ENCODE measurements at places on chromosomes 2 and 18.

GRCh38 chr2:156486147-156486546 lies 50.0 kb downstream of the GPD2 start:
- no peak for DNase-seq

DNA sequence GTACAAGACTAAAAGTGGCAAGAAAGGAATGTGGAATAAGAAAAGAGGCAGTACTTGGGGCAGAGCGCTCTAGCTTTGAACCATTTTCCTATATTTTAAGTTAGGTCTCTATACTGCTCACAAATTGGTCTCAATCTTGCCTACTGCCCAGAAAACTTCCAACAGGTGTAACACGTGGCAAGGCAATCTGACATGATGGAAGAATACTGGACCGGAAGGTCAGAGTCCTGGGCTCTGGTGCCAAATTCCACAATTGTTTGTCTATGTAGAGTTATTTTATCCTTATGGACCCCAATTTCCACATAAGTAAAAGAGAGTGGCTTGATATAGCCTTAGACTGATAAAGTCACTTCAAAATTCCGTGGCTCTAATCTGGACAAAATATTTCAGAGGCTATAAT lies 28.9 kb downstream of the NHEJ1 start:
- DNase-seq, result no peak

DNA sequence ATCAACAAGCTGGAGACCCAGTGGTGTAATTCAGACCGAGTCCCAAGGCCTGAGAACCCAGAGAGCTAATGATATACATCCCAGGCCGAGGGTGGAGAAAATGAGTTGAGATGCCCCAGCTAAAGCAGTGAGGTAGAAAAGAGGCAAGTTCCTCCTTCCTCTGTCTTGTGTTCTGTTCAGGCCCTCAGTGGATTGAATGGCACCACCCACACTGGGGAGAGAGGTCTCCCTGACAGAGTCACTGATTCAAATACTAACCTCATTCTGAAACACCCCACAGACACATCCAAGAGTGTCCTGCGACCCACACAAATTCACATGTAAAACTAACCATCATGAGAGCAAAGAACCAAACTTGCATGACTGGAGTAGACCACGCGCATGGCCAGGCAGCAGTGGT lies 215.3 kb downstream of the ANAPC1 start:
- DNase-seq, result no peak

DNA sequence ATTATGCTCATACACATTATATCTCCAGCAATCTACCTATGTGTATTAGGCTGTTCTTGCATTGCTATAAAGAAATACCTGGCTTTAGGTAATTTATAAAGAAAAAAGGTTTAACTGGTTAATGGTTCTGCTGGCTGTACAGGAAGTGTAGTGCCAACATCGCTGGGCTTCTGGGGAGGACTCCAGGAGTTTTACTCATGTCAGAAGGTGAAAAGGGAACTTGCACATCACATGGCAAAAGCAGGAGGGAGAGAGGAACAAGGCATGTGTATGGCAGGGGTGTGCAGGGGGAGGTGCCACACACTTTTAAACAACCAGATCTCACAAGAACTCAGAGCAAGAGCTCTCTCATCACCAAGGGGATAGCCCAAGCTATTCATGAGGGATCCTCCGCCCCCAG lies 715.4 kb upstream of the ZEB2 start:
- no peak for DNase-seq

DNA sequence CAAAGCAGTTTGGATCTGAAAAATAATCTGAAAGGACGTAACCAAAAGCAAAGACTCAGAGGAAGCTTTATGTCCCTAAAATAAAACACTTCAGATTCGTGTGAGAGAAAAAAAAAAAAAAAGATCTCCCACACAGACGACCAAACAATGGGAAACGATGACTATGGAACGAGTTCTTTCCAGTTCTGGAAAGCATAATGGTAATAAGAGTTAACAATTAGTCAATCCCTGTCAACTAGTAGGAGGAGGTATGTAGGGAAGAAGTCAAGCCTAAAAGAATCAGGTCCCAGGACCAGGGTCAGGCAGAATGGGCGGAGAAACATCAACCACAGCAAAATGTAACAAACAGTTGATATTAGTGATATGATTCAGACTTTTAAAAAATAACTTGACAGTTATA lies 170.3 kb upstream of the SETBP1 start:
- no peak for DNase-seq

DNA sequence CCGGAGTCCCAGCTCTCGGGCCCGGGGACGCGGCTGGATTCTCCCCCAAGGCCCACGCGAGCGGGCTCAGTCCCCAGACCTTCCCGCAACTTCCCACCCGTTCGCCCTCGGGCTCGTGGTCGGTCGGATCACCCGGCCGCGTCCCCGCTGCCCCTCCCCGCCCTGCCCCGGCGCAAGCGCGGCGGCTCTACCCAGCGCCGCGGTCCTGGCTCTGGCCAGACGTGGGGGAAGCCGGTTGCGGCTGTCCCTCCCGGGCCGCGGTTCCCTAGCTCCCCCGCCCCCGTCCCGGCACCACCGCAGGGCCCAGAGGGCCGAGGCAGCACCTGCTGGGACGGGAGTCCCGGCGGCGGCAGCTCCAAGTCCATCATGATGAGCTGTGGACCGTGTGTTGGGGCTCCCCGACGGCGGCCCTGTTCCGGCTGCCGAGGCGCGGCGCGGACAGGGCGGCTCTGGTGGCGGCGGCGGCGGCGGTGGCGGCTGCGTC lies 276 bp downstream of the NFE2L2 start:
- DNase-seq, result no peak

DNA sequence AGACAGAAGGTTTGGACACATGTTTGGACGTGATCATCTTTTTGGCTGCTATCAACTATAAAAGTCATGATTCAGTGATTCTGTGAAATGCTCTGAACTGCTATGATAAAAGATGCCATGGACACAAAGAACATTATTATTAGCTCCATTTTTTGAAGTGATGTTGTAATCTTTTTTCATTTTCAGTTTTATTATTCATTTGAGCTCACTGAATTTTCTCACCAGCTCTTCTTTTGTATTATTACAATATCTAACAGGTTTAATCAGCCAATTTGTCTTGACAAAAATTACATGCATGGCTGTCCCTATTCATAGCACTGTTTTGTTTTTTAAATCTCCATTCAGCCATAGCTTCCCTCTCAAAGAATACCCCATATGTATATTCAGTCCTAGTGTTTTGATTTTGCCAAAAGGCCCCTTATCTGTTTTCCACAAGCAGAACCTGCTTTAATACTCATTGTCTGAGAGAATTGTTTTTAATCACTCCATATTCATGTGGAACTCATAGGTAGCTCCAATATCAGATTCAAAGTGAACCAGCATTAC lies 314.0 kb upstream of the FAM98A start:
- no peak for DNase-seq

GRCh38 chr18:26432651-26433424 lies 115.5 kb downstream of the KCTD1 start:
- no peak for DNase-seq

GRCh38 chr2:13667415-13667757 lies 950.6 kb downstream of the TRIB2 start:
- no peak for DNase-seq

- no peak for DNase-seq
Measured at GRCh38 chr2:236862526-236862925, 223.2 kb upstream of the COPS8 start.

- no peak for DNase-seq
Measured at GRCh38 chr2:64770781-64771334, 117.1 kb upstream of the SERTAD2 start.

DNA sequence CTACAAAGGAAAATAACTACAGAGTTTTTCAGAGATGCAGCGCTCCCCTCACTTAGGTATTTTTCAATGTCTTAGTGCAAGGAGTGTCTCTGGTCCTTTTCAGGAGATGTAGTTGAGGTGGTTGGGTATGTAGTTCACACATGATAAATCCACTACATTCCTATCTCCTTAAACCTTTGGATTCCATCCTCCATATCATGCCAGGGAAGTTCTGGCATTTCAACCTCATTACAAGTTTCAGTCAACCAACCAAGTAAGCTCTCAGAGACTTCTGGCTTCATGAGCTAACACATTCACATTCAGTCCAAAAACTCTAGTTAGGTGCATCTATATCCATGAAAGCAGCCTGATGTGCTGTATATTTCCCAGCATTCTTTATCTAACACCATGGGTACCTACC lies 47.3 kb downstream of the MAP3K20 start:
- no peak for DNase-seq

DNA sequence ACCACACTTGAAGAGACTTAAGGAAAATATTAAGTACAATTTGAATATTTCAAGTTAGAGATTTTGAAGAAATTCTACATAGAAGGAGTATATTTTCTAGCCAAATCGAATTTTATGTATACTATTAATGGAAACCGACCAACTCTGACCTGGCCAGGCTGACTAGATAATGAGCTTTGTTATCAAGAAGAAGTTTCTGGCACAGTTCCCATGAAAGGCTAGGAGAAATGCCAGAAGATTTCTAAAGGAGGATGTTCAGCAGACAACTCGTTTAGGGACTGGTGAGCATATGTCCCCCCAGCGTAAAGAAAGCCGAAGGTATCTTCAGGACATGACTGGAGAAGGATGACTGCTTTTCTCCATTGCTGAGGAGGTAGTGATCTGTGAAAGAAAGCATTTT lies 127.3 kb downstream of the DIS3L2 start:
- DNase-seq, result no peak

- DNase-seq, result no peak
Measured at GRCh38 chr2:226847090-226847489, 11.2 kb downstream of the RHBDD1 start.

DNA sequence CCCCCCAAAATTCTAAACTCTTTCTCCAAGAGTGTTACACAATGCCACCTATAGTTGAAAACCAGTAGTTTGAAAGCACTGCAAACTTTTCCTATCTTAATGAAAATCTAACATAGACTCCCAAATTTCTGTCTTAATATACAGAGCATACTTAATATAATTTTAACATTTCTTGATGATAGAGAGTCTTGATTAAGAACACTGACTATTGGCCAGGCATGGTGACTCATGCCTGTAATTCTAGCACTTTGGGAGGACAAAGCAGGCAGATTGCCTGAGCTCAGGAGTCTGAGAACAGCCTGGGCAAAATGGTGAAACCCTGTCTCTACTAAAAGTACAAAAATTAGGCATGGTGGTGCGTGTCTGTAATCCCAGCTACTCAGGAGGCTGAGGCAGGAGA lies 34.2 kb downstream of the ASXL2 start:
- DNase-seq, result no peak

DNA sequence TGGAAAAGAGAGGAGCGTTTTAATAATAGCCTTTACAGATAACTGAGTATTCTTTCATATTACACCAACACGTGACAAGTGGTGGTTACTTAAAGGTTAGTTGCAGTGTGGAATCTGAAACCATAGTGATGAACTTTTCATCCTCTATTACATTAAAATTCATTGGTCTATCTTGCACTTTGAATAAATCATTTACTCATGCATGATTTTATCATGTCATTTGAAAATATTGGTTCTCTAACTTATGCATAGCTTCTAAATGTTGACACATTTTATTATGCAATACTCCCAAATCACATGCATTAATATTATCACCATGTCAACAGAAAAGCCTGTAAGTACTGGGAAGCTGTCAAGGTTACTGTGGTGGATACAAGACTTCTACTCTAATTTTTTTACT lies 1432.2 kb downstream of the LRP1B start:
- no peak for DNase-seq

- no peak for DNase-seq
Measured at GRCh38 chr2:42618972-42619371, 50.5 kb downstream of the MTA3 start.

GRCh38 chr2:175203621-175204496 lies 22.3 kb upstream of the ATP5MC3 start:
- DNase-seq, result peak; percentile 36

- no peak for DNase-seq
Measured at GRCh38 chr2:172251231-172251630, 148.5 kb upstream of the DLX2 start.

GRCh38 chr2:222302178-222303018 lies 3.6 kb upstream of the PAX3 start:
- no peak for DNase-seq

DNA sequence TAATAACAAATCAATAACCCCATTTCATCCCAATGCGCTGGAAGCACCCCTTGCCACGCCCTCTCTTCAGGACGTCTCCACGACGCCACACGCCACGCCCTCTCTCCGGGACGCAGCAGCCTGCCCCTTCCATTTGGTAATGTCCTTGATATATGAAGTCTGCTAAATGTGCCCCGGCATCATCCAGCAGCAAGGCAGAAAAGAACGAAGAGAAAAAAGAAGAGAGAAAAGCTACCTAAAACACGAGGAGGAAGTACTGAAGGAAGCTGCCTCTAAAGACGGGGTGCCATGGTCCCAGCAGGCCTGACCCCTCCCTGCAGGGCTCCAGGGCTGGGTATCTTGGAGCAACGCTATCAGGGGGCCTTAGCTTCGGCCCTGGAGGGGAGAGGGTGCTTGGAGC lies 41.8 kb downstream of the CNGA3 start:
- DNase-seq, result no peak

DNA sequence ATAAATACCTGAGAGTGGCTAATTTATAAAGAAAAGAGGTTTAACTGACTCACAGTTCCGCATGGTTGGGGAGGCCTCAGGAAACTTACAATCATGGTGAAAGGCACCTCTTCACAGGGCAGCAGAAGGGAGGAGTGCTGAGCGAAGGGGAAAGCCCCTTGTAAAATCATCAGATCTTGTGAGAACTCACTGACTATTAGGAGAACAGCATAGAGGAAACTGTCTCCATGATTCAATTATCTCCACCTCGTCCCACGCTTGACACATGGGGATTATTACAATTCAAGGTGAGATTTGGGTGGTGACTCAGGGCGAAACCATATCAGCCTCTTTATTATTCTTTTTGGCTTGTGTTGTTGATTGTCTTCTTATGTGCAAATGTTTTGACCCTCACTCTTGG lies 76.2 kb downstream of the WDR7 start:
- no peak for DNase-seq

DNA sequence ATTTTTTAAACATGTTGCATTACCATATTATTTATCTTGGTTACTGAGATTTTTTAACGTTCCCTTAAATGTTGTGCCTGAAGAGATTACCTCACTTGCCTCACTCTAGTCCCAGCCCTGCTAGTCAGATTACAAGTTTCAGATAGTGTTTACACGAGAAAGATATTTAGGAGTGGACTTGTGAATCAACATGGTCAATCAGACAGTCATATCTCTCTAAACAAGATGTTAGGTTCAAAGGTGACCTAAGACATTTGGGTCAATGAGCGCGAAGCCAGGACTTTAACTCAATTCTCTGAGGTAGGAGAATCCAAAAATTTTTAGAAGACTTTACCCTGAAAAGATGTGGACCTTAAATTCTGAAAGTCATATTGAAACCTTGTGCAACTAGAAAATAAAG lies 14.8 kb upstream of the CALCRL start:
- DNase-seq, result no peak
